ENCODE measurements at places on chromosomes 1 and 21.

GRCh38 chr1:36148821-36149236, 457 bp downstream of the TRAPPC3 start:
- peak overlapping the region; percentile 79 for H3K4me3 ChIP-seq
- peak overlapping the region; percentile 93 for H3K27ac ChIP-seq
- H3K4me1 ChIP-seq = peaks cover 39% of the 10 kb centered on the region
- H3K27me3 ChIP-seq = no peaks in the 10 kb centered on the region

- no peaks in the 10 kb centered on the region for H3K36me3 ChIP-seq
- H3K27me3 ChIP-seq = no peaks in the 10 kb centered on the region
- no peak for DNase-seq
- peak overlapping the region; percentile 91 for H3K27ac ChIP-seq
- H3K4me1 ChIP-seq = peaks cover 44% of the 10 kb centered on the region
Measured at GRCh38 chr1:67431156-67431765, 1.1 kb upstream of the SERBP1 start.

DNA sequence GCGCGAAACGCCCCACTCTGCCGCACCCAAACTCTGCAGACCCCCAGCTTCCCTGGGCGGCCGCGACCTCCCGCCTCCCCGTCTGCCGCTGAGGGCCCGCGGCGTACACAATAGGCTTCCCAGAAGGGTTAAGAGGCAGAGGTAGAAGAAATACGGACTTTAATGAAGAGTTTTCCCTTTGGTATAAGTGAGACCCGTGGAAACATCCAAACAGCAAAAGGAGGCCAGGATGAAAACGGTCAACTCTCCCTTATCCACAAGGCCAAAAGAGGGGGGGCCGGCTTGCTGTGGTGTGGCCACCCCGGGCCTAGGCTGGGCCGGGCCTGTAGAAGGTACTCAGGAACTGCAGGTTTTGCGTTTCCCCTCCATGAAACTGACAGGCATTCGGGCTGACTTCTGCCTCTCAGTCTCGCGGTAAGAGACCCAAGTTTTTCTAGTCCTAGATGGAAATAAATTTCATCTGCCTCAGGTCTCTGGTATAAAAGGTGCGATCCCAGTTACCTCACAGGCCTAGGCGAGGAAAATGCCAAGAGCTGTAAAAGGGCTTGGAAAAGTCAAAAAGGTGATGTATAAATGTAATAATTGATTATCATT, 671 bp upstream of the PYGO2 start:
- H3K36me3 ChIP-seq = peaks cover 64% of the 10 kb centered on the region
- H3K4me3 ChIP-seq = peak overlapping the region; percentile 76
- peak overlapping the region; percentile 93 for H3K27ac ChIP-seq
- peak; percentile 40 for DNase-seq
- H3K27me3 ChIP-seq = no peaks in the 10 kb centered on the region

GRCh38 chr1:116218922-116219321, 107.7 kb downstream of the MAB21L3 start:
- no peak overlapping the region for H3K27ac ChIP-seq
- H3K27me3 ChIP-seq = no peaks in the 10 kb centered on the region
- no peak overlapping the region for H3K4me3 ChIP-seq

DNA sequence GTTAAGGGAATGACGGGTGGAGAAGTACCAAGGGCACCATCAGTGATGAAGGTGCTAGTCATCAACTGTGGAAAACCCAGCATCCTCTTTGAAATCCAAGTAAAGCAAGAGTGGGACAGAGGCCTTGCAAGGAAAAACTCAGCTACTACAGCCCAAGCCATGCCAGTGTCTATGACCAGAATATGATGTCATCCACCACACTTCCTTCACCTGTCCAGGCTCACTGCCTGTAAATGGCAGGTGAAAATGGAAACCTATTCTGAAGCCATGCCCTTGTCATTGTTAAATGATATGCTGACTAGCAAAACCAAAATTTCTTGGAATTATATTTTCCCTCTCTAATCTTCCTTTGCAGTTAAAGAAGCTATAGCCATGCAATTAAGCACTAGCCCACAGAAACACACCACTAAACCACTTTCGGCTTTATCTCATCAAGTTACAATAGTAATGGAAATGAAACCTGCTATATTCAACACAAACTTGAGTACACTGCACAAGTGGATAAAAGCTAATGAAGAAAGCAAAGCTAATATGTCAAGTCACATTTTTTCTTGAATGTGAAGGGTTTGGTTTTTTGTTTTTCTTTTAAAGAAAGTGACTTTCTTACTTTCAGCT, 96.3 kb upstream of the RALGPS2 start:
- DNase-seq = no peak
- no peaks in the 10 kb centered on the region for H3K27me3 ChIP-seq
- H3K4me1 ChIP-seq = no peaks in the 10 kb centered on the region
- H3K4me3 ChIP-seq = no peak overlapping the region

Measured in psoas muscle (tissue), 8 donors.